Nucleus accumbens (tissue), 56 donors: ENCODE measurements at places on chromosomes 3 and 15.

- no peak for DNase-seq
Observed at GRCh38 chr3:10745392-10745791, 70.6 kb upstream of the SLC6A11 start.

GRCh38 chr3:182912474-182912873, 67.9 kb downstream of the DCUN1D1 start:
- peak; percentile 3 for DNase-seq

- no peak for DNase-seq
Observed at GRCh38 chr3:161197855-161198850, 23.0 kb upstream of the NMD3 start.

GRCh38 chr3:169822091-169822490, 9.4 kb upstream of the LRRC34 start:
- no peak for DNase-seq

GRCh38 chr3:143184099-143184498, 64.5 kb downstream of the CHST2 start:
- no peak for DNase-seq

DNA sequence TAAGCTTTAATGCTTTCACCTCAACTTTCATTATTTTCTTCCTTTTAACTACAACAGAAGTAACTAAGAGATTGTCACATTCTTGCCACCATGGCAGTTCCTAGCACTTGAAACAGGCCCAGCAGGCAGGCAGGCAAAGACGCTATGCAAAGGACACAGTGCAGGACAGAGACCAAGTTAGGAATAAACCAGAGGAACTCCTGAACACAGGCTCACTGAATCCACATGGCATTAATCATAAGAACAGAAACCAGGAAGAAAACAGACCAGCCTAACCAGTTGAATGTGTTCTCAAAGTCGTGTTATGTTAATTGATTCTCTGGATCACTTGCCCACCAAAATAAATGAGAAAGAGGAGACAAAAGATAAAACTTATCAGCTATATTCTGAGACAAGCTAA, 397.6 kb downstream of the TBL1XR1 start:
- DNase-seq, result no peak

DNA sequence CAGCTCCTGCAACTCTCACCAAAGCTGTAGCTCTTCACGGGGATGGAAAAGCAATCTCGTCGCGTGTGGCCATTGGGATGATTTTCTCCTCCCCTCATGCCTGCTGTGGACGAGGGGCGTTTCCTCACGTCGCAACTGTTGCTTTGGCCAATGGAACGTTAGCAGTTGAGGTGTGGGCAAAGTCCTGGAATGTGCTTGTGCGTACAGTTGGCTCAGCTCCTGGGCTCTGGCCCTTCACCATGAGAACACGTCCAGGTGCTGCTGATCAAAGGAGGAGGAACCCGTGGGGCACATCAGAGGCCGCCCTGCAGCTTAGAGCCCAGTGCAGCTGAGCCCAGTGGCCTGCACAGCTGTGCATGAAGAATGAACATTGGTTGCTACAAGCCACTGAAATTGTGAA, 186.1 kb downstream of the TJP1 start:
- DNase-seq, result no peak

DNA sequence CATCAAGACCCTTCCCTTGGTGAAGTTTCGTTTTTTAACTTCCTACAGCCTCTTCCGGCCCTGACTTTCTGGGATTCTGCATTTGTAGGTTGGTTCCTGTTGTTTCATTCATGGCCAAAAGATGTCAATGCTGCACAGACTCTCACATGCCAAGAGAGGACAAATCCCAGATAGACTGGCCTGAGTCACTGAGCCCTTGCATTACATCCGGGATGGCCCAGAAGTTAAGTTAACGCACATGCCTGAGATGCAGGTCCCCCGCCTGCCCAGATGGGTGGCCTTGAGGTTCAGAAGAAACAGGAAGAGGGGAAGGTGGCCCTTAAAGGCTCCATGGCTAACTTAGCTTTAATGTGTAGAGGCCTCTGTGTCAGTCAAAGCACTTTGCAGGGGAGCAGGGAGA, 51.6 kb upstream of the SRGAP3 start:
- DNase-seq, result no peak

DNA sequence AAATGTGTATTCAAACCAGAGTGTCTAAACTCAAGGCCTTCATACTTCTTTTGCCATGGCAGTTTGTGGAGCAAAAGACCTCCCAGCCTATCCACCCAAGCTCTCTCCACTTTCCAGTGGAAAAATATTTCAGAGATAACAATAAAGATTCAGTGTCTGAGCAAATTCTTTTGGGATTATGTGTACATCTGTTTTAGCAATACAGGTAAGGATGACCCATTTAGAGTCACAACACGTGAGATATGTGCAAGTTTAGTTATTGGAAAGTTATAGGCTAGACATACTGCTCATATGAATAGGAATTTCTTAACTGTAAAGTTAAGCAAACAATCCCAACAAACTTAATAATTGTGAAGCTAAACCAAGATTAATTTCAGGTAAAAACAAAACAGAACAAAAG, 174.5 kb upstream of the LRIG1 start:
- no peak for DNase-seq

DNA sequence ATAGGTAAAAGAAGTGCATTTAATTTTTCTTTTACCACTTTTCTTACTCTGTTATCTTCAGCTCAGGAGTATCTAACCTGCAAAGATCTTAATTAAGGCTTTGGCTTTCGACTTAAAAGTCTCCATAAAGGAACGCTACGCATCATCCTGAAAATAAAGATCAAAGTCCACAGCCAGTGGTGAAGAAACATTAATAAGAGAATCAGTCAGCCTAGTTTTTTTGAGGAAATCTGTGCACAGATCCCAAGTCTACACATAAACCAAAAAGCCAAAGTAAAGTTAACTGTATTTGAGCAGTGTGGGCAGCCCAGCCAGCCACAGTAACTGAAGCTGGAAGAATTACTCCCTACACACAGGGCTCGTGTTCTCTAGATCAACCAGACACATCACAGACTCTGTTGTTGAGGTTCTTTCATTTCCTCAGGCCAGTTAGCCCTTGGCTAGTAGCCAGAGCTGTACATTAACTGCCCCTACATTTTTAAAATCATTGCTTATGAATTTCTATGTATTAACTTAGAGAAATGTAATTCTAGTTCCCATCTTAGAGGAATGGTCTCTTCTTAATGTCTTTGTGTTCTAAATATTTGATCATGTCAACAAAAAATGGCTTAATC, 6.9 kb downstream of the LRRC2 start:
- no peak for DNase-seq
